ENCODE measurements at places on chromosomes 11 and 22.
A peak's percentile ranks its signal among the peaks of the same experiment; 100 is the strongest.

- no peak for DNase-seq
These were observed 7.5 kb downstream of the TRIM29 start for GRCh38 chr11:120130176-120130980.

DNA sequence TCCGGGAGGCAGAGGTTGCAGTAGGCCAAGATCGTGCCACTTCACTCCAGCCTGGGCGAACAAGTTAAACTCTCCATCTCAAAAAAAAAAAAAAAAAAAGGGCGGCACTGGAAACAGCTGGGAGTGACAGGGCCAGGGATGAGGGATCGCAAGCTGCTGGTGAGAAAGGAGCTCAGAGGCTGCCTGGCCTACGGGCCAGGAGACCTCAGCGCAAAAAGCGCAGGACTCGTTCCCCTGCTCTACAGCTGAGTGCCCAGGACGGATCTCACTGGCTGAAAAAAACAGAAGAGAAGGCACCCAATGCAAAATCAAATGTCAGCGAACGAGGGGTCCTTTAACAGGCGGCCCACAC, 650 bp upstream of the NUP50 start:
- no peak for DNase-seq

- DNase-seq = no peak
These were observed 7.4 kb upstream of the SOX6 start for GRCh38 chr11:16363706-16364105.

DNA sequence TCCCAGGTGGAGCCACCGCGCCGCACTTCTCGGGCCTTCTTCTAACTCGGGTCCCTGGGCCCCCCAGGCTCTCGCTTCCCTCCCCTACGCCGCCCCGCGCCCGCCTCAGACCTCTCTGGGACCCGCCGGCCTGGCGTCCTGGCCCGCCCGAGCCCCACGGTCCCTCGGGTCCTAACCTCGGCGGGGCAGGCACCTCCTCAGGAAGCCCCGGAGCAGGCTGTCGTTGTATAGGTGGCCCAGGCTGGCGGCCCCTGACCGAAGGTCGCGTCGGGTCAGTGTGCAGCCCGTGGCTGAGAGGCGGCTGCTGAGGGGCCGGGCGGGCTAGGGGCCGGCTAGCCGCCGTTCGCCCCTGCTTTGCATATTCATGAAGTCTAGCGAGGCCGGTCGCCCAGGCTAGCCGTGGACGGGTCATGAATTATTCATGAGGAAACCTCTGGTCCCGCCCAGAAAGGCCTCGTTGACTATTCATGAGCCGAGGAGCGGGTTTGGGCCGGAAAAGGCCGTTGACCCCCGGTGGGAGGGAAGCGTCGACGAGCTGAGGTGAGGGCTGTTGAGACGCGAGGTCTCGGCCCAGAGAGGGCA, at the start of gene HORMAD2:
HORMAD2 (plus strand) TSS at position 513 of the 582 bp plus-strand sequence. CDS start 13,489 bp downstream, outside the sequence.
- DNase-seq = no peak

DNA sequence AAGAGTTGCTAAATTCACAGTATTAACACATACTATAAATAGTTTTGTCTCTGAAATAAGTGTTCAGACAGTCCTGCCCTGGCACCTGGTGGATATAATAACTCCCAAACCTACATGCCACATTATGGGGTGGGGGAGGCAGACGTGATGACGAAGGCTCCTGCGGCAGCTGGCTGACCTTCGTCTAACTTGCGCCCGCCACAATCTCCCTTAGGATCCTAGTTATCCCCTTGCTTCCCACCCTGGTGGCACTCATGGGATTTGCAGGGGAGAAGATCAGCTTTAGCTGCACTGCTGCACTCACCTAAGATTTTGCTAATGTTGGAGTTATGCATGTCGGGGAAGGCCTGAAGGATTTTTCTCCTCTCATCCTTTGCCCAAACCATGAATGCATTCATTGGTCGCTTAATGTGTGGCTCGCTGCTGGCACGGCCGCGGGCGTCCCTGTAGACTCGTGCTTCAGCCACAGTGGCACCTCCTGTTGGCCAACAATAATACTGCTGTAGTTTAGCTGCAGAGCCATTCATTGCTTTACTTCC, 367.6 kb downstream of the SOX6 start:
- DNase-seq = no peak

GRCh38 chr11:21105196-21105917, 436.0 kb downstream of the NELL1 start:
- DNase-seq = no peak

GRCh38 chr11:108871152-108871551, 206.3 kb downstream of the DDX10 start:
- DNase-seq = no peak

DNA sequence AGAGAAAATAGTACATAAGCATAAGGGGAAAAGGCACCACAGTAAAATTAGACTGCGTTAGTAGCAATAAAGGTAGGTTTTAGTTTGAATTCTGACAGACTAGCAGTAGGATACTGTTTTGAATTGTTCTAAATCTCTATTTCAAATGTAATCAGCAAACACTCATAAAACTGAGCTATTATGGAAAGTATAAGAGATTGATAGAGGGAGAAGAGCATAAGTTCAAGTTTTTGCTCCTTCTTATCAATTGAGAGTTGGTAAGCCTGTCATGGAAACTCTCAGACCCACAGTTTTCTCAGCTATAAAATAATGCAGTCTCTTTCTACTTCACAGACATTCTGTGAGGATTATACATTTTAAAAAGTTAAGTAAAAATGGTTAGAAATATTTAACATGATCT, 840.2 kb upstream of the CNTN5 start:
- no peak for DNase-seq

DNA sequence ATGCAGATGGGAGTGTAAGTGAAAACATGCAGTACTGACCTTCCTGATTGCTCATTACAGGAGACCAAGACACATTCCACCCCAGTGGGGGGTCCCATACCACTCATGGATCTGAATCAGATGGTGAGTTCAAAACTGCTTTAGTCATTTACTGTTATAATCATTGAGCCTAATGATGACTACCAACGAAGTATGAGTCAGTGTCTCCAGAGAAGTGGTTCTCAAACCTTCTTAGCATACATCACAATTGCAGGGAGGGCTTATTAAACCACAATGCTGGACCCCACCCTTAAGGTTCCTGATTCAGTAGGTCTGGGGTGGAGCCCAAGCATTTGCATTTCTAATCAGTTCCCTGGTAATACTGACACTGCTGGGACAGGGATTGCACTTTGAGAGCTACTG, 75.8 kb downstream of the CD44 start:
- DNase-seq = peak; percentile 21

GRCh38 chr11:90134478-90135003, at the start of gene NAALAD2:
NAALAD2 (plus strand) TSS chr11:90134663; CDS start chr11:90134759, 96 bp downstream.
- no peak for DNase-seq
